ENCODE measurements at places on chromosomes 5 and 9.

DNA sequence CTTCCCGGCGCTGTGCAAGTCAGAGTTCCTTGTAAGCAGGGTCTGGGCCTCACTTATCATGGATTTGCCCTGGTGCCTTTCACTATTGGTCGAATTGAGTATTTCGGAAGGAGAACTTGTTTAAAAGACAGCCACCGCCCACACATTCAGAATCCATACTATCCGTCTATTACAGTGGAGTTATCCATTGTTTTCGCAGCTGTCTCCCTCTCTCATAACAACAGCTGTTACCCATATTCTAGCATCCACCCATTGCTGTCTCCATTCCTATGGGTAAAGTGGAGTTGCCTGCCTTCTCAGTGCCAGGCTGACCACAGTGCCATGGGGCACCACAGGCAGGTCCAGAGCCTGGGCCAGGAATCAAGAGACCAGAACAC lies 20.2 kb downstream of the FAXDC2 start:
- no peak for DNase-seq

DNA sequence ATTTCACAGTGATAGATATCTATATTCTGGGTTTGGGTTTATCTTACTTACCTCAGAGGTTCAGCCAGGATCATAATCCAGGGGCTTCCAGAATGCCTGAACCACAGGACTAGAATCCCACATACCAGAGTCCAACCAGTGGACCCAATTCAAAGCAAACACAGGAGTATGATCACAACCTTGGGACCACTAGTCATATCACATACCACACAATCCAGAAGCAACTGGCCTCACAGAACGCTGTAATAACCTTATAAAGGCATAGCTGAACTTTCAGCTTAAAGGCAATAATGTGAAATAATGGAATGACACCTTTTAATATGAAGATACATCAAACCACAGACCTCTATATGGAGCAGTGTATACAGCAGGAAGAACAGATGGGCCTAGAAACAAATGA lies 25.3 kb downstream of the RAPGEF6 start:
- DNase-seq, result no peak

GRCh38 chr5:83049370-83049885 lies 27.8 kb downstream of the TMEM167A start:
- no peak for DNase-seq

DNA sequence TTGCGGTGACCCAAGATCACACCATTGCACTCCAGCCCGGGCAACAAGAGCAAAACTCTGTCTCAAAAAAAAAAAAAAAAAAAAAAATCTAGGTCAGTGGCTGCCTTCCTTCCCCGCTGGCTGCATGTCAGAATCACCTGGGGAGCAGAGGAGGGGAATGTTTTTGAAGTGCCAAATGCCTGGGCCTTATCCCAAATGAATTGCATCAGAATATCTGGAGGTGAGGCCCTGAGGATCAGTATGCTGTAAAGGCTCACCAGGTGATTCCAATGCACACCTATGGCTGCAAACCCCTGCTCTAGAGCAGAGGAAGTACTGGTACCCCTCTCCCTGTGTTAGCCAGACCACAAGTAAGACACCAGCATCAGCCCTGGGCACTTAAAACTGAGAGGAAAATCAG lies 44.7 kb upstream of the GABRP start:
- no peak for DNase-seq

DNA sequence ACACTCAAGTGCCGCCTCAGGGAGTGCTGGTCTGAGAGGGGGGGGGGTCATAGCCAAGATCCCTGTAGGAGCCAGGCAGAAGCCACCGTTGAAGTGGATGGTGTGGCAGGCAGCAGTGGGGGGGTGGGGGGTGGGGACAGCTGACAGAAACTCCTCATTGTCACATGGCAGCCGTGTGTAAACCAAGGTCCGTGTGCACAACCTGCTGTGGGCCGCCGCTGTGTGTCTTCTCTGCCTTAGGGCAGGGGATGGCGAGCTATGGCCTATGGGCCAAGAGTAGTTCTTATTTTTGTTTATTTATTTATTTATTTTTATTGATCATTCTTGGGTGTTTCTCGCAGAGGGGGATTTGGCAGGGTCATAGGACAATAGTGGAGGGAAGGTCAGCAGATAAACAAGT lies 13.4 kb downstream of the SQSTM1 start:
- DNase-seq, result no peak

DNA sequence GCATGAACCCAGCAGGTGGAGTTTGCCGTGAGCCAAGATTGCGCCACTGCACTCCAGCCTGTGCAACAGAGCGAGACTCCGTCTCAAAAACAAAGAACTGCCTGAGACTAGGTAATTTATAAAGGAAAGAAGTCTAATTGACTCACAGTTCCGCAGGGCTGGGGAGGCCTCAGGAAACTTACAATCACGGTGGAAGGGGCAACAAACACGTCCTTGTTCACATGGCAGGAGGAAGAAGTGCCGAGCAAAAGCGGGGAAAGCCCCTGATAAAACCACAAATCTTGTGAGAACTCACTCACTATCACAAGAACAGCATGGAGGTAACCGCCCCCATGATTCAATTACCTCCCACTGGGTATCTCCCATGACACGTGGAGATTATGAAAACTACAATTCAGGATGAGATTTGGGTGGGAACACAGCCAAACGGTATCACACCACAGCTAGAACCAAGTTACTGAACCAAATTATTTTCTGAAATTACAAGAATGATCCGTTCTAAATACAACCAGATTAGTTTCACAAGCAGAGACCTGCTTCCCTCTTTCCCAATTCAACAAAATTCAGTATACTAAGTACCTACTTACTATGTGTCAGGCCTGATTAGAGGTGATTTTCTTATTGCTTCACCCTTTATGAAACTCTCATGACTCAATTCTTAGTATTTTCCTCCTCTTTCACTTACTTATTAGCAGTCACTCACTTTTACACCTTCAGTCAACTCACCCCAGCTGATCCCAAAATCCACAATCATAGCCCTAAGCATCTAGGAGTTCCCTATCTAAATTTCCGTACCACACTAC lies 8.4 kb downstream of the UBTD2 start:
- no peak for DNase-seq

- no peak for DNase-seq
These were observed 123.0 kb downstream of the TRIO start for GRCh38 chr5:14266171-14266570.

DNA sequence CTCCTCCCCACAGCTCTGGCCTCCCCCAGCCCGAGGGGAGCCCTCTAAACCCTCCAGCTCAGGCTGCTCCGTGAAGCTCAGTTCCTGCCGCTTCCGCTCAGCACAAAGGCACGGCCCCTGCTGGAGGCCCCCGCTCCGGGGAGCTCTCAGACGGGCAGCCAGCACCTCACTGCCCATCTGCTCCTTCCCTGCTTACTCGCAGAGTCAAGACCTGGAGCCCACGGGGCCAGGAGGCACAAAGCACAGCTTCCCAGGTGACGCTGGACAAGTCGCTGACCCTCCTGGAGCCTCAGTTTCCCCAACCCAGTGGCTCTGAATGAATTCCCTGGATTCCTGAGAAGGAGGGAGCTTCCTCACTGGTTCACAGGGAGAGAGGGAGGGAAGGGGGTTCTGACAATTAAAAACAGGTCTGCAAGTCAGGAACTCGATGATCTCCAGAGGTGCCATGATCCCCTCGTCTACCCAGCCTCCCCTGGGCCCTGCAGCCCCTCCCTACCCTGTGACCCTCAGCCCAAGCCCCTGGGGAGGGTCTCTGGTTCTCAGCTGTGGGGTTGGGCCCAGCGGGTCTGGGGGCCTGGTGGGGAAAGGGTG lies 36.2 kb downstream of the VAV2 start:
- peak; percentile 24 for DNase-seq

DNA sequence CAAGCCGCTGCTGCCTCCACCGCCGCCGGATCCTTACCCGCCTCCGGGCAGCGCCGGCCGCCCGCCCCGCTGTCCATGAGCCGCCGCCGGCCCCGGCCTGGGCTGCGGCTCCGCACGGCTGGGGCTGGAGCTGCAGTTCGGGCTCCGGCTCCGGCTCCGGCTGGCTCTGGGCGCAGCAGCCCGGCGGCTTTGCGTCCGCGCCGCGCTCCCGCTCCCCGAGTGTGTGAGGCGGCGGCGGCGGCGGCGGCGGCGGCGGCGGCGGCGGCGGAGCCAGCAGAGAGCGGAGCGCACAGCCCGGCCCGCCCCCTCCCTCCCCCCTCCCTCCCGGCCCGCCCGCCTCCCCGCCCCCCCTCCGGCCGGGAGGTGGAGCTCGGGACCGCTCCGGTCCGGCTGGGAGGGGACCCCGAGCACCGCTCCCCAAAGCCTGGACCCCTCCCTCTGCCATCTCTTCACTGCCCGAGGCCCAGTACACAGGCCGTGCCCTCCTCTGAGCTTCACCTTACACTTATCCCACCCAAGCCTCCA lies at the start of gene PCDH1:
PCDH1 (minus strand) TSS at position 225 of the 525 bp plus-strand sequence; CDS start at position 77, 148 bp downstream.
- peak; percentile 19 for DNase-seq

DNA sequence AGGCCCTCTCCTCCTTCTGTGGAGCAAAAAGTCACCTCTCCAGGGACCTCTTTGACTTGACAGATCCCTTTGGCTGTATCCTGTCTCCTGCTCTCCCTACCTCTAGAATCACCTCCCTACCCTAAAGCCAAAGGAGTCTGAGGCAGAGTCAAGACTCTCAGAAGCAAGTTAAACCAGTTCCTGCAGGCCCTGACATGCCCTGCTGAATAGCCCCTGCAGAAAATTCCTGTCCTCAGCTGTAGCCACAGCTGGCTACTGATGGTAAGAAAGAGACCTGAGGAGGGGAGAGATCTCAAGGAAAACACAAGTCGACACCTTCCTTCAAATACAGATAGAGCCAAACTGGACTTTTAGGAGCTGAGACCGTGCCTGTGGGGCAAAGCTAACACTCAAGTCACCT lies 23.7 kb upstream of the UBAP2 start:
- no peak for DNase-seq

GRCh38 chr5:73921741-73922140 lies 295.7 kb downstream of the ARHGEF28 start:
- no peak for DNase-seq

- DNase-seq, result peak; percentile 63
These were observed 10.6 kb upstream of the MARCHF3 start for GRCh38 chr5:127040796-127041520.

DNA sequence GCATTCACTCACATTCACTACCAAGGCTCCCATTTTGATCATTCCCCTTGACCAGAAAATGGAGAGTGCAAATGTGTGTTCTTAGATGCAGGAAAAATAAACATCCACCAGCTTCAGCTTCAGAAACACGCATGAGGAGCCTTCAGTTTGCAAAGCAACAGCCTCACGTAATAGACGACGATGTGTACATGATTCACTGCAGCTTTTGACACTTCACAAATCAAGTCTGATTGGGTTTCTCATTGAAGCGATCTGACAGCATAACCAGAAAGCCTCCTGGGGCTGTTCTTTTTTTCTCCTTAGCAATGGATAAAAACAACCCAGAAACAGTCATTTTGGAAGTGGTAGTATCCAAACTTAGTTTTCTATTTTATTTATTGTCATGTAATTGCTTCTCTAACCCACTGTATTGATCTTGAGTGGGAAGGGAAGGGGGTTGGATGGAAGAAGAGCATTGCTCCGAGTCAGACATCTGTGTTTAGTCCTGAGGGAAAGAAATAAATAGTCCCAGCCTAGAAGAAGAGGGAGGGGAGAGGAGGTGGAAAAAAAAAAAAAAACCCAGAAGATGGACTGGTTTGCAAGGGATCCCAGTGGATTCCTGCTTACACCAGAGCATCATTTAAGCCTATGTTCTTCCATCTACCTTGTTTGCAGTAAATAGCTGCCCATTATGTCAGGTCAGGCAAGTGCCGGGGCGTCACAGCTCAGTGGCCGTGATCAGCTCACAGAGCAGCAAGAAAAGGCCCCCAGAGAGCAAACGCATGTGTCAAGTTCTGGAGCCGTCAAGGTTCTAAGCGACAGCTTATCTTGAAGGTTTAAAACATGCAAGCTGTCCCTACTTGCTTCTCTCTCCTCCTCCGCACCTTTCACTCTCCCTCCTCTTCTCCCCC lies 190.2 kb upstream of the SNX2 start:
- DNase-seq, result no peak

- no peak for DNase-seq
These were observed 322.3 kb upstream of the ADCY2 start for GRCh38 chr5:7073666-7074065.

- DNase-seq, result no peak
These were observed 630.3 kb upstream of the CDH18 start for GRCh38 chr5:20618340-20618739.

GRCh38 chr9:89999534-90000370 lies 394.9 kb downstream of the GADD45G start:
- DNase-seq, result peak; percentile 94
